HL-60 (cell line): ENCODE measurements at places on chromosomes 1 and 21.

- DNase-seq = no peak
Measured at GRCh38 chr1:62724430-62724829, 36.2 kb upstream of the DOCK7 start.

GRCh38 chr1:10283318-10283984 is 73.1 kb downstream of the KIF1B start:
- no peak for DNase-seq

GRCh38 chr1:43518935-43519686 is 11.6 kb upstream of the PTPRF start:
- no peak for DNase-seq

DNA sequence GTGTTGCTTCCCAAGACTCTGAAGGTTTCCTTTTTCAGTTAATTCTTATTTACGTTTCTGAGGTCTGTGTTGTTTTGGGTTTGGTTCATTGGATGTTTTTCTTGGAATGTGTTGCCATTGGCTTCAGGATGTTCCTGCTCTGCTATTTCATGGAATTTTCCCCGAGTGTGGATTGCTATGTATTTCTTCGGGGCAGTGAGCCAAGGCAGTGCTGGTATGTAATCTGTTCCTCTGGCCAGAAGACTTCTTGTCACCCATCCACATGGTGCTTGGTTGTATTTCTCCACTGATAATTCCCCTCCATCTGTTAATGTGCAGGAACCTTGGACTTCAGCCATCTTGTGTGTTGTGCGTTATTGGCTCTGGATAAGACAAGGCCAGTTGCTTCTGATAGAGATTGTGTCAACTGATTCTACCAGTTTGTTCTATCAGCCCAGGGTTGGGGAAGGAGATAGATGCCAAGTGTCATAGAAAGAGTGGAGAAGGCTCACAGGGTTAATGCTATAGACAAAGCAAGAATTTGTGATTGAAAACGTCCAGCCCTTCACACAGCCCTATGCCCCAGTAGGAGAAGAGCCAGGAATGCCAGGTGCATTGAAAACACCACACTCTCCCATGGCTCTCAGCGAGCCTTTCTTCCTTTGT is 505.2 kb downstream of the PLPP3 start:
- no peak for DNase-seq

- DNase-seq = peak; percentile 77
Measured at GRCh38 chr1:25711555-25712298, 88.3 kb upstream of the SELENON start.

DNA sequence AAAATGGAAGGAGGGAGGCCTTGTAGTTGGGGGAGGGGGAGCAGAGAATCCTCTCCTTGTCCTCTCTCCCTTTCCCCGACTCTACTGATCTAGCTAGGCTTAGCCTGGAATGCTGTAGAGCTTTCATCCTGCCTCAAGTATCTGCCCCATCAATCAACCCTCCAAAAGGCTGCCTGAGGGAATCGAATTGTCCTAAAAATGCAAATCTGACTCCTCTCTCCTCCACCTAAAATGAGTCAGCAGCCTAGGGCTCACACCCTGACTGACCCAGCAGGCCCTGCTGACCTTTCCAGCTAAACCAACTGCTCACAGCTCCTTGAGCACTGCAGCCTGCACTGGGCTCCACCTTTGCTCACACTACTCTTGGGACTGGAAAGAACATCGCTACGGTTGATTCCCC is 2.8 kb downstream of the HPDL start:
- DNase-seq = no peak

GRCh38 chr1:243266231-243266630 is 10.4 kb downstream of the SDCCAG8 start:
- no peak for DNase-seq

DNA sequence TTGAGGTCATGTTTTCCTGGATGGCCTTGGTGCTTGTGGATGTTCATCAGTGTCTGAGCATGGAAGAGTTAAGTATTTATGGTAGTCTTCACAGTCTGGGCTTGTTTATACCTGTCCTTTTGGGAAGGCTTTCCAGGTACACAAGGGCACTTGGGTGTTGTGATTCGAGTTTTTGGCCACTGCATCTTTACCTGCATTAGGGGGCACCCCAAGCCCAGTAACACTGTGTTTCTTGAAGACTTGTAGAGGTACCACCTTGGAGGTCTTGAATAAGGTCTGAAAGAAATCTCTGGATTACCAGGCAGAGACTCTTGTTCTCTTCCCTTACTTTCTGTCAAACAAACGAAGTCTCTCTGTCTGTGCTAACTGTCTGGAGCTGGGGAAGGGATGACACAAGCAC is 34.4 kb upstream of the ROR1 start:
- no peak for DNase-seq

- no peak for DNase-seq
Measured at GRCh38 chr21:14901482-14901958, 163.3 kb downstream of the NRIP1 start.

DNA sequence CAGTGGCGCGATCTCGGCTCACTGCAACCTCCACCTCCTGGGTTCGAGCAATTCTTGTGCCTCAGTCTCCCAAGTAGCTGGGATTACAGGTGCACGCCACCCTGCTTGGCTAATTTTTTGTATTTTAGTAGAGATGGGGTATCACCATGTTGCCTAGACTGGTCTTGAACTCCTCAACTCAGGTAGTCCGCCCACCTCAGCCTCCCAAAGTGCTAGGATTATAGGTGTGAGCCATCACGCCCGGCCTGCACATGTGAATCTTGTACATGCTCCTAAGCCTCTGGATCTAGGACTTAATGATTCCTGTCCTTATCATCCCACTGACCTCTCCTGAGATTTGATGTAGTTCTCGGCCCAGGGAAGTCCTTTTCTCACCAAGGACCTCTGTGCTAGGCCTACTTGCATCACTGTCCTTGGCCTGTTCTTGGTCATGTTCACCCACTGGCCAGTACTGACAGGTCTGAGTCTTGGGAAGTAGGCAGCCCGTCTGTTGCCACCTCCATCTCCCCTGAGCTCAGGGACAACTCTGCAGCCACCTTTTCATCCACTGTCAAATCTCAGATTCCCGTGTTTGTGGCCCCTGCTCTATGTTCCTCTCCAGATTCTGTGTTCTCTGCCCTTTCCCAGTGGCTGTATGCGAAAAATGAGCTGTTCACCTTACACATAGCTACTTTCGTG is 9.4 kb downstream of the HYI start:
- DNase-seq = no peak

GRCh38 chr1:207962716-207963426 is 51.9 kb upstream of the CD34 start:
- DNase-seq = peak; percentile 6

GRCh38 chr1:198939956-198940355 is 301.1 kb downstream of the PTPRC start:
- no peak for DNase-seq

DNA sequence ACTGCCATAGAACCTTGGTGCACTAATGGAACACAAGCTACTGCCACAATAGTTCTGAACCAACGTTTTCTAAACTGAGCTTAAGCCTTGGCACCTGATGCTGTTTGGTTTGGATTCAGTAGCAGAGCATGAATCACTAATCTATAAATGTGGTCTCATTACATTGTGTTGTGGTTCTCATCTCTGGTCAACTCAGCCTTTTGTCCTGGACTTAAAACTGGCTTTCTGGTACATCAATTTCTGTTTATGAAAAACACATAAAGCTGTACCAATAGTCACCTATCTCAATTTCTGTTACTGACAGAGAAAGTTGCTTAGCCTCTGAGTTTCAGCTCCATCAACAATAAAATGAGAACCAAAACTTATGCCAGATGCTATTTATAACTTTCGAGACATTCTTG is 197.5 kb upstream of the KIAA0040 start:
- no peak for DNase-seq

DNA sequence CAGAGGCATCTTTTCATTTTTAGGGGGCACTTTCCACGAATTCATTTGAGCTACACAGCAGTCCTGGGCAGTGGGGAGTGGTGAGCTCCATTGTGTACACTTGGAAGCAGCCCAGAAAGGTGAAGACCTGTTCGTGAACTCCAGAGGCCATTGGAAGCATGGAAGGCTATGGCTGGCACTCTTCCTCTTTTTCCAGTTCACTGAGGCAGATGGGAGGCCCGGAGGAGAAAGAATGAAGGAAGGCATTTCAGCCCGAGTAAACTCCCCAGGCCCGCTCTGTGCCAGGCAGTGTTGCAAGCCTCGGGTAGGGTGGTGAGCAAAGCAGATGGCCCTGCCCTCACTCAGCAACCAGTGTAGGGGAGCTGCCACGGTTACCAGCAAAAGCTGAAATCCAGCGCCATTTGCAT is 673 bp upstream of the DHCR24 start:
- peak; percentile 75 for DNase-seq

DNA sequence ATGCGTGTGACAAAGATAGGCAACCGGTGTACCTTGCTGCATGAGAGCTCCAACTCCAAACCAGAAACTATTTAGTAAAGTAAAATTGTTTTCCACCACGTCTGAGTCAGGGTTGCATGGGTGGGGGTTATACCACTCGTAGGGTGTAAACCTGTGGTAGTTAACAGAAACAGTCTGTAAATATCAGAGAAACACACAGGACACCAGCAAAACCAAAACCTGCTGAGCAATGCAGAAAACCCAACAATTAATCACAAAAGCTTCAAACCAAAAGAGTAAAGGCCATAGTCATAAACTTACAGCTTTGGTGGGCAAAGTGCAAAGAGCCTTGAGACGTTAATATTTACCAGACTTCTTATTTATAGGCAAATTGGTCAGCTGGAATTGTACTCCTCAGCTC is 282.7 kb downstream of the BACH1 start:
- DNase-seq = no peak

DNA sequence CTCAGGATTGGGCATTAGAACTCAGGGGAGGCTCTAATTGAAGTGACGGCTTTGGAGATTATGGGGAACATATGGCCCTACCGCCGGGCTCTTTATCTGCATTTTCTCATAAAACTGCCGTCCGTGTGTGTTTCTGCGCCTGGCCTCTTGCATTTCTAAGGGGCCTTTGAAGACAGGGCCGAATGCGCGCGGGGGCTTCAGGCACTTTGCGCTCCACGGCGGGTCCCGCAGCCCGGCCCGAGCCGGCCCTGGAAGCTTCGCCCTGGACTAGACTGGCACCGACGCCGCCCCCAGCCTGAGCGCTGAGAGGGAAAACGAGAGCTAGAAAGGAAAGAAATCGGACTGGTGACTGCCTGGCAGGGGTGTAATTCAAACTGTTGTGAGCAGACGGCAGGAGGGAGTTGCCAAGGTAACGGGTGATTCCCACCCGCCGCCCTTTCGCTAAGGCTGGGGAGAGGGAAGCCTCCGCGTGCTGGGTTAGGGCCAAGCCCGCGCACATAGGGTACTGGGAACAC is 120.7 kb downstream of the LMX1A start:
- no peak for DNase-seq

- no peak for DNase-seq
Measured at GRCh38 chr1:173017792-173018191, 32.9 kb downstream of the TNFSF18 start.

DNA sequence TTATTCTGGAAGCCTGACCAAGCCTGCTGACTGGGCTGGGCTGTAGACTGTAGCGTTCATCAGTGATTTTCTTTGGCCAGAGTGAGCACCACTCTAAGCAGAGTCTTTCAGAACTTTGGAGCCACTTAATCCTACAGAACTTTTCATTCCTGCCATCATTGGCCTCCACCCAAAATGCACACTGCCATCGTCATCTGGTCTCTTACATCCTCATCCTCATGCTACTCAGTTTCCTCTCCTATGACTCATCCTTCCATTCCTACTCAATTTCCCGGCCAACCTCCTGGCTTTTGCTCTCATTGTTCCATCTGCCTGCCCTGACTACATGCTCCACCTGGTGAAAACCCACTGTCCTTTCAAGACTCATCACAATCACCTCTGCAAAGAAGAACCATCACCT is 233.8 kb upstream of the USP25 start:
- no peak for DNase-seq

DNA sequence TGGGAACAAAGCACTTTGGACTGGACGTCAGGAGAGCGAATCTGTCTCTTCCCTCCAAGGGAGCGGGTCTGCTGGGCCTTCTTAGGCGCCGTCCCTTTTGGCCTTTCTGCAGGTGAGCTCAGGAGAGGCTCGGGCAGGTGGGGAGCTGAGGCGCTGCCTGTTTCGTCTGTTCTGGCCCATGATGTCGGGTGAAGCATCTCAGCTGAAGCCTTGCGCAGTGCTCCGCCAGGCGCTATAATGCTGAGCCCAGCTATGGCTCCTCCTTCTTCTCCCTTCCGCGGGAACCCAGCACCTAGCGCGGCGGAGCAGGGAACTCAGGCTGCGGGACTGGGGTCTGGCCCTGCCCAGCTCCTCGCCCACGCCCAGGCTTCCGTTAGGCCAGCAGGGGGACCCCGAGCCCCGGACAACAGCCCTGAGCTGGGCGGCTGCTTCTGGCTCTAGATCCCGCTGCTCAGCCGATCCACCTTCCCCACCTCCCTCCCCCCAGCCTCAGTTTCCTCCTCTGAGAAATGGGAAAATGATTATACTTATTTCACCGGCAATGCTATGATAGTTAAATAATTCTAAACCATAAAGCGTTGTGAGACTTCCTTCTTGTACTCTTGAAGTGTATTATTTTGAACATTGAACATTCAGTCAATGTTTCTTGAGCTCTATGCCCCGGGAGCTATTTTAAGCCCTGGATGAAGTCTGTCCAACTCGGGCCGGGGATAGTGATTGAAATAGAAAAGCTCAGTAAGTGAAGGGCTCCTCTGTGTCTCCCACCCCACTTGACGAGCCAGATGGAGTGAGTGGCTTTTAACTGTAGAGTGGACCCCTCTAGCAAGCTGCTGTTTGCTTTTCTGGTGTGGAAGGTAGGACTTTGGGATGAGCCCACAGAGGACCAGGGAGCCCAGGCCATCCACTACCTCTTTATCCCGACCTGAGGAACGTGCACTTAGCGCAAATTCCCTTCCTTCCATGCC is 9.6 kb upstream of the ADORA1 start:
- DNase-seq = no peak

- no peak for DNase-seq
Measured at GRCh38 chr1:27006683-27007082, 6.0 kb downstream of the TENT5B start.

GRCh38 chr1:43521756-43522155 is 8.9 kb upstream of the PTPRF start:
- no peak for DNase-seq

GRCh38 chr21:37139902-37140301 is 66.8 kb downstream of the TTC3 start:
- no peak for DNase-seq

DNA sequence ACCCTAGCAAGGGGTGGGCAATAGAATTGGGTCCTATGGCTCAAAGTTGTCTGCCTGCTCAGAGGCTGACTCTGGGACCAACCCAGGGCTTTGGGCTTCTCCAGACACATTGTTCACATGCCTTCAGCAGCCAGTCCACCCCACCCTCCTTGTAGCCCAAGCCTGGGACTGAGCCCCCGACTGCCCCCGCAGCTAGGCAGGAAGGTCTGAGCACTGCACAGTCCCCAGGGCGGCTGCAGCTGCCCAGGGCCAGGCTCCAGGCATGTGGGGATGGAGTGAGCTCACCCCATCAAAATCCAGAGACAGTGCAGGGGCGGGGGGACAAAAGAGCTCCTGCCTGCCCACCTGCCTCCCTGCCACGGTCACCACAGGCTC is 35.6 kb downstream of the HSPG2 start:
- no peak for DNase-seq
